ENCODE measurements at places on chromosomes 3 and 15.

DNA sequence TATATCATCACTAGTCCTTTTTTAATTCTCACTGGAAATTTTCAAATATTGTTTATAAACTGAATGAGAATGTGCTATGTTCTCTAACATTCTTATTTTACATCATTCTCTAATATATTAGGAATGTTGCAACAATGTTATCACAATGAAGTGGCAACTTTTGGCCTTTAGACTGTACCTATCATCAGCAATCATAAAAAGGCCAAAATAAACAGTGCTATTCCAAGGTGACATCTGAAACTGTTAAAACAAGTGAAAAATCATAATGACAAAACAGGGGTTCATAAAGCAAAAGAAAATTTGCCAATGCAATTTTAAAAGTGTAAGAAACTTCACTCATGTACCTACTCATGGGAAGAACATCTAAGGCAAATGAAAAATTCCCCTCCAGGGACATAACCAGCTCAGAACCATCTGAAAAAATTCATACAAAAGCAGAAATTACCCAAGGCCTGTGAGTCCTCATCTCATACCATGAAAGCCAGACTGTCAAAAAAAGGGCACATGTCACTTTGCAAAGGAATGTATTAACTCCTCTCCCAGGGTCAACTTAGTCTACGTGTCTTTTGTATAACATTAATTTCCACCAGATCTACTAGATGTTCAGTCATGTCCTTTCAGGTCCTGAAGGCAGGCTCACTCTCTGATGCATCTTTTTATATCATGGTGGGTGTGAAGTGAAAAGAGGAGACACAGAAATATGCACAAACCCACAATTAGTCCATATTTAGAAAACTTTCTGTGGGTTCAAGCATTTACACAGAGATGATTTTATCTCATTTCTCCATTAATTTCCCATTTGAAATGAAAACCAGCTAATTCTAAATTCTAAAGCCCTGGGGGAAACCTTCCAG lies 211.9 kb downstream of the CBLB start:
- no peak for DNase-seq

- DNase-seq: no peak
Observed at GRCh38 chr3:146262371-146263110, 11.6 kb upstream of the PLSCR4 start.

GRCh38 chr3:187810021-187810446 lies 64.8 kb upstream of the BCL6 start:
- no peak for DNase-seq

GRCh38 chr3:165133188-165133899 lies 55.0 kb upstream of the SI start:
- no peak for DNase-seq

DNA sequence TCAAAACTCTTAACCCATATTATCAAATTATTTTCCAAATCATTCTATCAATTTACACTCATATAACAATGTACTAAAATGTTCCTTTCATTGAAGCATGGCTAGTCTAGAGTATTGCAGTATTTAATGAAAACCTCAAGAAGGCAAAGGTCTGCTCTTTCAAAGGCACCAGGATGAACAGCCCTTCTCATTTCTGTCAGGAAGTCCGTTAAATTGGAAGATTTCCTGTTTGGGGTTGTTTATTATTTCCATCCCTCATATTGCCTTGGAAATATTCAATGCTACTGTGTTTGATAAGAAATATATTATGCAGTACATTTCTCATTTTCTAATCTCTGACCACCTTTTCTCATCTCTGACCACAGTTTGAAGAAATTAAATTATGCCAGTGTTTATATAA lies 25.1 kb downstream of the ACKR4 start:
- DNase-seq: no peak

DNA sequence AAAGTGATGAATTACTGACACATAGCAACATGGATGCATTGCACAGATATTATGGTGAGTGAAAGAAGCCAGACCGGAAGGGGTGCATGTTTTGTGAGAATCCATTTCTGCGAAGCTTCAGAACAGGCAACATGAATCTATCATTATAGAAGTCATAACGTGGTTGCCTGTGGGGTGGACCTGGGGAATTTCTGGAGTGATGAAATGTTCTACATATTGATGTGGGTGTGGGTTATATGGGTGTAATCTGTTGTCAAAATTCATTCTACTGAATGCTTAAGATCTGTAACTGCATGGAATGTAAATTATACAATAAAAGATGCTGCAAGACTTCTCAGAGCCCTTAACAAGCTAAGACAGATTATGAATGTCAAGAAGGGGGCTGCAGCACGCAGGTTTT lies 25.2 kb upstream of the TSPAN3 start:
- no peak for DNase-seq

- DNase-seq: no peak
Observed at GRCh38 chr15:49492151-49492550, 69.1 kb downstream of the FGF7 start.

Measured in NCI-H1417 (cell line).